Posterior cingulate gyrus (tissue), 11 donors: ENCODE measurements at places on chromosomes 5 and 9.
A peak's percentile ranks its signal among the peaks of the same experiment; 100 is the strongest.

DNA sequence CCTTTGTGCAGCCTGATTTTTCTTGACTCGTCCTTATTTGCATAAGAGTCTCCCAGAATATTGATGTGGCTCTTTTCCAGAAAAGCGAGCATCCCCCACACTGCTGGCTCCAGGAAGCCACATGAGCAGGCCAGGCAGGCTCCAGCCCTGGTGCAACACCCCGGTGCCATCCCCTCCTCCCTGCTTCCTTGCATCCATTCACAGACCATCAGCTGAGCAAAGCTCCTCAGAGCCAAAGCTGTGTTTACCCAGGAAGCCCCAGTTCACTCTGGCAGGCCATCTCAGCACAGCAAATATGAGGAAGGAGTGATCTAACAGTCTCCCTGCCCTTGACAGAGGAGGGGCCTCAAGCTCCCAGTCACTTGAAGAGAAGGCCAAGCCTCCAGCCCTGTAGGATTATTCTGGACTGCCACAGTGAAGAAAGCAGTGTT lies 34.4 kb downstream of the INSYN2B start:
- peak; percentile 58 for DNase-seq

GRCh38 chr5:72064801-72065570 lies 42.3 kb upstream of the MAP1B start:
- no peak for DNase-seq

GRCh38 chr9:77883846-77884771 lies 147.5 kb downstream of the GNAQ start:
- no peak for DNase-seq

DNA sequence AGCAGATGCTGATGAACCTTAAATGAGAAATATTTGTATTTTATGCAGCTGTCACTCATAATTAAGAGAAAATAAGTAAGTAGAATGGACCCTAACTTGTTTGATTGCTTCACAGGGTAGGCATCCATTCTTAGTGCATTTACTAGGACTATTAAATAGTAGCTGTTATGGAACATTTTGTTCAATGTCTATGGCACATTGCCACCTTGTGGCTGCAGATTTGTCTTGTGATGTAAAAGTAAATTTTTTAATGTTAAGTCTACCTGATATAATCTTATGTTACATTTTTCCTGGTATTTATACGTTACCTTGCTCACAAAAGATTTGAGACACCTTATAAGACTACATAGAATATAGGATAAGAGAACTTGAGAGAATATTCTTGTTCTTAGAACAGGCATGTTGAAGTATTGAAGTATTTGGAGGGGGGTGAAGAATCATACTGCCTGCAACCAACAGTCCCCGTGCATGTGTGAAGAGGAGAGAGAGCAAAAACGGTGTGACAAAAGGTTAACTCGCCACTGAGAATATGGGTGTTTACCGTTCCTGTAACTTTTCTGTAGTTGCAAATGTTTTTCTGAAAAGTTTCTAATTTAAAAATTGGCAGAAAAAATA lies 161.1 kb downstream of the MAST4 start:
- no peak for DNase-seq

GRCh38 chr5:8458038-8458383 lies 589.1 kb downstream of the MTRR start:
- DNase-seq: no peak

DNA sequence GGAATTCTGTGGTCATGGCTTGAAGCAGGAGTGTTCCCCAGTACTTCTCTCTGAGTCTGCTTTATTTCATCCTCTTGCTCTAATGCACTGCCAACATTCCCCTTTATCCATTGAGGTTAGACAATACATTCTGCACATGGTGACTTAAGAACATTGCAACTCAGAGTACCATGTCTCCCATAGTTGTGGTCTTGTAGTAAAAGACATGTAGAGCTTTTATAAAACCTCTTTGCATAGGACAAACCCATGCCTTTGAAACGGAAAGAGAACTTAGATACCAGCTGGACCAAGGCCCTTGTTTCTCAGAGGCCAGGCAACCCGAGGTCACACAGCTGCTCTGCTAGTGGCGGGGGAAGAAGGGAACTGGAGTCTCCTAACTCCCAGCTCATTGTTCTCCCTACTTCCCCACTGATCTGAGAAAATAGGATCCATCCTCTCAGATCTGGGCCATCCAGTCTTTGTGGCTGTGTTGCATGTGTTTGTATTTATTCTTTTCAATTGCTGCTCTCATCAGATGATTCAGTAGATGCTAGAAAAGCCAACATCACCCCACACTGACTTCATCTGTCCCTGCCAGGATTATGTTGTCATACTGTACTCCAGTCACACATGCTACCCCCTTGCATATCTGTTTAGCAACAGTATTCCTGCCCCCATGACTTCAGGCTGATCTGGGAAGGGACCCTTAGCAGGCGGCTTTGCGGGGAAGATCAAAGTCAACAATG lies 236.9 kb downstream of the SAXO1 start:
- no peak for DNase-seq

- DNase-seq: no peak
Measured at GRCh38 chr5:17289681-17290539, 72.5 kb downstream of the BASP1 start.

- peak; percentile 91 for DNase-seq
Measured at GRCh38 chr9:97411789-97412625, at the start of gene TDRD7. TSS of gene TDRD7 (plus strand) at chr9:97412096. CDS start at chr9:97428466, 16,370 bp downstream.

- DNase-seq: no peak
Measured at GRCh38 chr5:153991168-153991567, 47.5 kb downstream of the FAM114A2 start.

GRCh38 chr5:170917113-170917512 lies 55.3 kb downstream of the RANBP17 start:
- DNase-seq: no peak

DNA sequence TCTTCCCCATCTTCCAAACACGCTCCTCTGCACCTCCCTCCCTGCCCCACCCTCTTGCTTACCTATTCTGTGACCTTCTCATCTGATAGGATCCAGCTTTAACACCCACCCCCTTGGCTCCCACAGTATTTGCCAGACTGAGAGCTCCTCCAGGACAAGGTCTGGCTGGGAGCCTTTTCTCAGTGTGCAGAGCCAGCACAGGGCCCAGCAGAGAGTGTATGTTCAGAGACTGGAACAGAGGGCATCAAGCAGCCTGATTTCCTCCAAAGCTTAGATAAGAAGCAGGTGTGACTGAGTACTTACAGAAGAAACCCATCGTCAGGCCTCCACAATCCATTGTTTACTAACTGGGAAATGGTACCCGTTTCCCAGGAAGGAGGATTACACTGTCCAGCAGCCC lies 26.6 kb downstream of the LHX6 start:
- no peak for DNase-seq

DNA sequence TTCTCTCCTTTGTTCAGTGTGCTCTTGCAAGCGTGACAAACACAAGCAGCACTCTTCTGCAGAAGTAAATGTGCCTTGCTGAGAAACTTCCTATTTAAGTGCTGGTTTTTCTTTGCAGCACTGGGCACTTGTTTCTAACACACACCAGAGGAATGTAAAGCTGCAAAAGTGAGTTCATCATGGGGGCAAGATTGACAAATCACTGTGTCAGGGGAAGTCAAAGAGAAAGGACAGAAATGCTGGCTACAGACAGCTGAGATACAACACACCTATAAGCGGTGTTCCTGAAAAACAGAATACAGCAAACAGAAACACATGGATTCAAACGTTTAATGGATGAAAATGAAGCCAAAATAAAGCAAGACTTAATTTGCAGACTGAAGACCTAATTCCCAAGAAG lies 19.6 kb downstream of the ROR2 start:
- DNase-seq: no peak

DNA sequence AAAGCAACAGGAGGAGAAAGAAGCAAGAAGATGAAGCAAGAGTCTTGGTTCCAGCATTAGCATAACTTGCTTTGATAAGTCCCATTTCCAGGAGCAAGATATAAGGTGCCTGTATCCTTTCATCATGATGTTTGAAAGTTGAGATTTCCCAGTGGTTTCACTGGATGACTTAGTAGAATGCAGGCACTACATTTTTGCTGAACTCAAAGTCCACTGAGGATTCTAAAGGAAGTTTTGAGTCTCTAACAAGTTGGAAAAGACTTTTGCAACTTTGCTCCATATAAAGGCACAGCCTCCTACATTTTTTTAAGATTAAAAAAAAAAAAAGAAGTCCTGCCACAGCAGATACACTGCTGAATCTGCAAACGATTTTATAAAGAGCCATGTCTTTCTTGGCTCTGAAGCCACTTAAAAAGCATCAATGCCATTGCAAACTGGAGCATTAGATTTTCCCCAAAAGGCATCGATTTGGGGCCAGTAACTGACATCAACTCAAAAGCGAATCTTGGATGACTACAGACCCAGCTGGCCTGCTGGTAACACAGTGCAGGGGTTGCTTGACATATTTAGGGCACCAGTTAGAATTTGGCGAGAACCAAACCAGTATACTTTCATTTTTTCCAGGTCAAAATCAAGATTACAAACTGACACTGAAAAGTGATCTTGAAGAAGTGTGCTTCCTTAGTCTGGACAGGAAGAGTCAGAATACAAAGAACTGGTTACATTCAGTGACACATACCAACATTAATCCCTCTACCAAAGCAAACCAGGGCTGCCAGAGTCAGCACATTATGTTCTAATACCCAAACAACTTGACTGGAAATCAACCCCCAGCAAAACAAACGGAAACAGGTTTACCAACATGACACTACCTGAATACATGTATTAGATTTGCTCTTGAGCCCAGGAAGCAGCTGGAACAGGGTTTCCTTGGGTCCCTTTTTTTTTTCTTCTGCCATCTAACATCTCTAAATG lies 39.1 kb upstream of the KCNV2 start:
- DNase-seq: no peak

DNA sequence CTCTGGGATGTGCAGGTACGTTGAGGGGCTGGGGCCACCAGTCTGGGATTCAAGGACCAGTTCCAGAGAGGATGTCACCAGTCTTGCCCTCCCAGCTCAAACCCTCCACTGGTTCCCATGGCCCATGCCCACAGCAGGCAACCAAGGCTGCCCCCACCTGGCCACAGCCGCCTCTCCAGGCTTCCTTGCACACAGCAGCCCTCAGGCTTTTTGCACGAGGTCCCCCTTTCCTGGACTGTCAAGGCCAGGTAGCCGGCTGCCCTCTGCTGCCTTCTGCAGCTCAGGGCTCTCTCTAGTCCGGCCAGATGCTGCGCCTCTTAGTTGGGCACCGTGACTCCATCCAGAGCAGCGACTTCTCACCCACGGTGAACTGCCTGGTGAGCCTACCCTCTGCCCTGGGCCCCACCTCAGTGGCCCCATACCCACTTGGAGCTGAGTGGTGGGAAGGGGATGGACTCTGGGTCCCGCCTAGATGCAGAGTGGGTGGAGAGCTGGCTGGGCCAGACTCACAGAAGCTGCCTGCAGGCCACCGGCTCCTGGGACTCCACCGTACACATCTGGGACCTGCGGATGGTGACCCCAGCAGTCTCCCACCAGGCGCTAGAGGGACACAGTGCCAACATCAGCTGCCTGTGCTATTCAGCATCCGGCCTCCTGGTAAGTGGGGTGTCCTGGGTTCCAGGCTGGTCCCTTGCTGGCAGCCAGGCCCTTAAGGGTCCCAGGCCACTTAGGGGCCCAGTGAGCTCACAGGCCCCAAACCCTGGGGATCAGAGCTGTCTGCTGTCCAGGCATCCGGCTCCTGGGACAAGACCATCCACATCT lies 2.9 kb downstream of the WDR38 start:
- no peak for DNase-seq

DNA sequence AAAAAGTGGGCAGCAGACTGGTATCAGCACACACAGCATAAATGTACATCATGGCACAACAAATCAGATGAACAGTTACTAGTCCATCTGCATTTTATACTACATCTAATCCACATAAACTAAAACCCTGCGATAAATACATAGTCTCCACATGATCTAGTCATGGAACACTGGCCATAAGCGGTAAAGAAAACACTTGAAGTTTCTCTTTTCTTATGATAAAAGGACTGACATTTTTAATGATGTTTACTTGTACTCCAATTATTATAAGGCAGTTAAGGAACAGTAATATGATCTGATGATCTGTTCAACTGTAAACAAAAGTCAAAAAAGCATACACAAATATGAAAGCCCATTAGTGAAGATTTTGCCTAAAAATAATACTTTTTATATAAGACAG lies 112.5 kb downstream of the MPDZ start:
- no peak for DNase-seq

DNA sequence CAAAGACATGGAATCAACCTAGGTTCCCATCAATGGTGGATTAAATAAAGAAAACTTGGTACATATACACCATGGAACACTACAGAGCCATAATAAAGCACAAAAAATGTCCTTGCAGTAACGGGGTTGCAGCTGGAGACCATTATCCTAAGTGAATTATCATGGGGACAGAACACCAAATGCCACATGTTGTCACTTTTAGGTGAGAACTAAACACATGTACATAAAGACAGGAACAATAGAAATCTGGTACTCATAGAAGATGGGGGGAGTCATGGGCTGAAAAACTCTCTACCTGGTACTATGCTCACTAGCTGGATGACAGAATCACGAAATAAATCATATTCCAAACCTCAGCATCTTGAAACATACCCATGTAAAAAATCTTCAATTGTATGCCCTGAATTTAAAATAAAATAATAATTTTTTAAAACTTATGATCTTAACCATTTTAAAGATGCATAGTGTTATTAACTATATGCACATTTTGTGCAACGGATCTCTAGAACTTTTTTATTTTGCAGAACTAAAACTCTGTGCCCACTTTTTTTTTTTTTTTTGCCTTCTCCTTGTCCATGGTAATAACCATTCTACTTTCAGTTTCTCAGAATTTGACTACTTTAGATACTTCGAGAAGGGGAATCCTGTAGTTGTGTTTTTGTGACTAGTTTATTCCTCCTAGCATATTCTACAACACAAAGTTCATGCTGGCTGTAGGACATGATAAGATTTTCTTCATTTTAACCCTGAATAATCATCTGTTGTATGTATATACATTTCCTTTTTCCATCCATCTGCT lies 1081.6 kb upstream of the ACO1 start:
- DNase-seq: no peak

DNA sequence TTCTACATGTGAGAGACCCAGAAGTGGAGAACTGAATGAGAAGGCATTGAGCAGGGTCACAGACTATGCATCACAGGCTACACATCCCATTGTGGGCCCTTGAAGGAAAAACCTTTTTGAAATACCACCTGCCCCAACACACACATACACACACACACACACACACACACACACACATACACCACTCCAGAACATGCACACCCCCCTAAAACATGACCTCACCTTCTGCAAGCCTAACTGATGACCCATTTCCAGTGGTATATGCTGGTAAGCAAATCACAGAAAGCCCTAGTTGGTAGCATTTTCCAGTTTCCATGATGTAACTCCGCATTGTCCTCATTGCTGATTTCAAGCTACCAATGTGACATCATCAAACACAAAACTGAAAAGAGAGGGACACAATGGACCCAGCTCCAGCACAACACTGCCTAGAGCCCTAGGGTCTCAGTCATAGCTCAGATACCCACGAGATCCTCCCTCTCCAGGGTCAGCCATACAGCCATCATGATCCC lies 36.4 kb downstream of the THBS4 start:
- no peak for DNase-seq

- DNase-seq: no peak
Measured at GRCh38 chr5:119270121-119270565, 85.7 kb upstream of the TNFAIP8 start.
